A673 (cell line): ENCODE measurements at places on chromosomes 6 and 20.
A peak's percentile ranks its signal among the peaks of the same experiment; 100 is the strongest.

DNA sequence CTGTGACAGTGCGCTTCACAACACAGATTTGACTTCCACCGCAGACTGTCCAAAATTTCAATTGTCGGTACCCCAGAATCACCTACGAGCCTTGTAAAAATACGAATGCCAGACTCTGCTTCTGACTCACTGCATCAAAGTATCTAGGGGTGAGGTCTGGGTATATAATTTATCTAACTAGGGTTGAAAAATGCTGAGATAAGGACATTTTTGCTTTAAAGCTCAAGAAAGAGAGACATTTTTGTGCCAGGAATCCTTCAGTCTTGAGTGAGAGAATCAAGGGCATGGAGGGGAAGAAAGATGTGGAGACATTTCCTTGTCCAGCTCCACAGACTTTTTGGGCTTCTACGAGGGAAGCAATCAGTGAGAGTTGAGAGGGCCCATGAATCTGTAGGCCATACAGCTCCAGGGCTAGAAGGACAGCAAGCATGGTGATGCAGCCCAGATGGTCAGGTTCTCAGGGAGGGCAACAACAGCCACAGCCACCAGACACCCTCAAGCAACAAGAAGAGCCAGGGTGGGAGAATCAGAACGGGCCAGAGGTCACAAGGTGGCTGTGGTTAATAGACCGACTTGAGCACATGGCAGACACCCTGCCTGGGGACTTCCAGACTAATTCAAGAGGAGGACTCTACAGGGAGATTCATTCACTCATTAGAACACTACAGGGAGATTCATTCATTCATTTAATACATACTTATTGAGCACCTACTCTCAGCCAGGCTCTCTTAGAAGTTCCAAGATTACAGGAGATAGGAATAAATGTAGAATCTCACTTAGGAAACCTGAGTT is 211.1 kb upstream of the PRDM1 start:
- no peak for DNase-seq

- DNase-seq = peak; percentile 80
These were observed 14.1 kb upstream of the TENT5A start for GRCh38 chr6:81766482-81767069.

DNA sequence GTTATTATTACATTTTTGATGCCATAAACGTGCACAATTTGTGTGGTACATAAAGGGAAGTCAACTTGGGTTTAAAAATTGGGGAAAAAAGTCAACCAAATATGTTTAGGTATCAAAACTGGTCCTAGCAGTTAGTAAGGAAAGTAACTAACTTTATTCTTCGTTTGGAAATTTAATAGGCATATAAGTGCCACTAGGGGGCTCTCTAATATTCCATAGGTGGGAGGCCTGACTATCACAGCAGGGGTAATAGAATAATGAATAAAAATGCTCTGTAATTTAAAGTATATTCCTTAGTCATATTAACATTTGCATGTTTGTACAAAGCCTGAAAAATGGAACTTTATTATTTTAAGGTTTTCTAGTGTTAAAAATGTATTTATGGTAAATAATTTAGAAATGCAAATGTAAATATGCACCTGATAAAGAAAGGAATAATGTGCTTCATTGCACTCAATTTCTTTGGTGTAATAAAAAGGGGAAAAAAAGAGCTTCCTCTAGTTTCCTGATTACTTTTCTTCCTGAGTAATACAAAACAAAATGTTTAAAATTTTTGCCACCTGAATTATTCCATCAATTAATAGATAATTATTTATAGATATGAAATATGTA is 125.7 kb upstream of the HDAC2 start:
- DNase-seq = peak; percentile 61

DNA sequence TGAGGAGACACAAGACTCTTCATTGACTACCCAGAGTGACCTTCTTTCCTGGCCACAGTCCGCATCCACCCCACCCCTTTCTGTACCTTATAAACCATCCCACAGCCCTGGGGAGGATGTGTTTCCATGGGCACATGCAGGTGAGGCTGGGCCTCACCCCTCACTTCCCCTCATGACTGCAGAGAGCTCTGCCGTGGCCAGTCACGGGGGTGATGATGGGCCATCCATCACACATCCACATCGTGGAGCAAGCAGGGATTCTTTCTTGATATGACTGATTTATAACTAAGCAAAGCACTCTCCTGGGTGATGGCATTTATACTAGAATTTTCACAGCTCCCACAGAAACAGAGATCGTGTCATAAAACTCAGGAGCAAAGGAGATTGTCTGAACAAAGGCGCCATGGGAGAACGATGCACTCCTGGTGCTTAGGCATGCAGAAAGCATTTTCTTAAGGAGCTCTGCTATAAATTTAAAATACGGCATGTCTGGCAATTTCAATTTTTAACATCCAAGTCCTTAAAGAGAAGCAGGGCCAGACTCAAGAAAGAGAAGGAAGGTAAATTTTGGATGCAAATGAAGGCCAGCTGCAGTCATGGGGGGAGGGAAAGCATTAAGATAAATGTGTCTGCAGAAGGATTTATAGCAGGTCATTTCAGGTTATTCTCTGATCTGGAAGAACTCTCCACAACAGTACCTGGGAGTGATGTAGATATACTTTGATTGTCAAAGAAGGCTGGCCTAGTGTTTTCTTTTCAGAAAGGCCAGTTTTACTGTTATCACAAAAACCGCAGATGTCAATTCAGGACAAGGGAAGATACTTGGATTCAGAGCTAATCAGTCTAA is 777.0 kb downstream of the C6orf118 start:
- no peak for DNase-seq

GRCh38 chr6:46208303-46208702 is 37.5 kb upstream of the ENPP5 start:
- DNase-seq = no peak

DNA sequence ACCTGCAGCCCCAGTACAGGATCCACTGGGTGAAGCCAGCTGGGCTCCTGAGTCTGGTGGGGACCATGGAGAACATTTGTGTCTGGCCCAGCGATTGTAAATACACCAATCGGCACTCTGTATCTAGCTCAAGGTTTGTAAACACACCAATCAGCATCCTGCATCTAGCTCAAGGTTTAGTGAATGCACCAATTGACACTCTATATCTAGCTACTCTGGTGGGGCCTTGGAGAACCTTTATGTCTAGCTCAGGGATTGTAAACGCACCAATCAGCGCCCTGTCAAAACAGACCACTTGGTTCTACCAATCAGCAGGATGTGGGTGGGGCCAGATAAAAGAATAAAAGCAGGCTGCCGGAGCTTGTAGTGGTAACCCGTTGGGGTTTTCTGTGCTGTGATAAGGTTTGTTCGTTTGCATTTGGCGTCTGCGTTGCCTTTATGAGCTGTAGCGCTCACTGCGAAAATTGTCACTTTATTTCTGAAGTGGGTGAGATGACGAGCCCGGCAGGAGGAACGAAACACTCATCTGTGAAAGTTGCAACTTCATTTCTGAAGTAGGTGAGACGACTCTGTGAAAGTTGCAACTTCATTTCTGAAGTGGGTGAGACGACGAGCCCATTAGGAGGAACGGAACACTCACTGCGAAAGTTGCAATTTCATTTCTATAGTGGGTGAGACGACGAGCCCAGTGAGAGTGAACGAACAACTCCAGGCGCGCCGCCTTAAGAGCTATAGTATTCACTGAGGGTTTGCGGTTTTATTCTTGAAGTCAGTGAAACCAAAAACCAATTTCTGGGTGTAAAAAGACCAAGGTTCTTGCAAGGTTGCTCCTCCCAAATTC is 31.1 kb downstream of the SERPINB6 start:
- no peak for DNase-seq

DNA sequence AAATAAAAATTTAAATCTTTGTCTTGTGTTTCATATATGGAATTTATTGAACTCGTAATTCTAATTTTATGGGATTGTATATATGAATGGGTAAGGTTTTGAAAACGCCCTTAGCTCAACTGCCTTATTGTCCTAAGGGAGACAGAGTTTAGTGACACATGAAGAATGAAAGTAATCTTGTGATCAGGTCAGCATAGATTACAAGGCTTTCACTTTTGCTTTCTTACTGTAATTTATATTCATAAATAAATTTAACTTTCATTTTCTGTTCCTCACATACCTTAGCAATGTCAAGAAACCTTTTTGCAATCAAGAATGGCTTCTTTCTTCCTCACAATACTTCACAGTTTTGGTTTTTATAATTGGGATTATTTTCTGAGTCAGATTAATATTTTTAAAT is 14.4 kb downstream of the KPNA5 start:
- no peak for DNase-seq

- DNase-seq = no peak
These were observed 416.5 kb downstream of the BCKDHB start for GRCh38 chr6:80523010-80523409.

DNA sequence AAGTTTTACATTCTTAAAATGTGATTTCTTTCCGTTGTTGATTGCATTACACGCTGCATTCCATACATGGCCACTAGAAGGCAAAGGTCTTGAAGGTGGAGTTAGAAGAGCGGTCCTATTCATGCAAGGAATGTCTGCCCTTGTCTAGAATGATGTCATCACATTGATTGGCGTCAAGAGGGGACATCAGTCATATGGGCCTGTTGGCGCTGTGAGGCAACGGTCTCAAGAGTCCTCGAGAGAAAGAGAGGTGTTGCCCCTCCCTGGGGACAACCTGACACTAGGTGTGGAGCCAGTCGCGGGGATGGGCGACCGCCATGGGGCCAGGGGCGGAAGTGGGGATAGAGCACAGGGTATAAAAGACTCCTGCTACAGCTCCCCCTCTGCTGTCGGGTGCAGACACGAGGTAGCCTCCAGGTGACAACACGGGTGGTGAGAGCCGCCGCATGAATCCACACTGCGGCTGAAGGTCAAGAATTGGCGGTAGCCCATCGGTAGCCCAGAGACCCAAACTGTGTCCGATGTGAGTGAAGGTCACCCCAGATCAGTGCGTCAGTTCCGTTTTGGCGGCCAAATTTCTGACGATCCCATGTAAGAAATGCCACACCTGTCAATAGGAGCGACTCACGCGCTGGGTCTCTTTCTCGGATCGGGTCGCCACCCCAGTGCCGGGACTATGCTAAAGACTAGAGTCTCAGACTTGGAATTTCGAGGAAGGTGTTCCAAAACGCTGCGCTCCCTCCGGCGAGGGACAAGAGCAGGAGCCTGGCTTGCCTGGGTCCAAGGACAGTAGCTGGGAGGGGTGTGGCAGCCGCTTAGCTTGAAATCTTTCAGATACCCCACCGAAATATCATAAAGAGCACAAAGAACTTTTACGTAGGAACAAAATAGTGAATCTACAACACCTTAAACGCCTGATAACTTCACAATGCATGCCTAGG is 93.2 kb upstream of the ZNF184 start:
- no peak for DNase-seq

DNA sequence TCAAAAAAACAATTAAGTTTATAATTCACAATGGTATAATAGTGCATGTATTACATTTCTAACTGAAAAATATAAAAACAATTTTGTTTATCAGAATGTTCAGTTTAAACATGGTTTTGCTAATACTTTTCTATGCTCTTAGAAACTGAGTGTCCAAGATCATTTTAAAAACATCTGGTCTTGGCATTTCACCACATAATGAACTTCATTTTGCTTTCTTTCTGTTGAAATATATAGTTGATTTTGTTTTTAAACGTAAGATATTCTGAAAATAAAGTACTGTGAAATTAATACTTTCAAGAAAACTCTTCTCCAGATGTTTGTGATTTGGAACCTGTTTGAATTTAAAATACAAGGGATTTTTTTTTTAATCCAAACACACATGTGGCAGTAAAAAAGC is 264.4 kb downstream of the COL12A1 start:
- no peak for DNase-seq

GRCh38 chr6:127023001-127023778 is 95.3 kb upstream of the RSPO3 start:
- DNase-seq = no peak

DNA sequence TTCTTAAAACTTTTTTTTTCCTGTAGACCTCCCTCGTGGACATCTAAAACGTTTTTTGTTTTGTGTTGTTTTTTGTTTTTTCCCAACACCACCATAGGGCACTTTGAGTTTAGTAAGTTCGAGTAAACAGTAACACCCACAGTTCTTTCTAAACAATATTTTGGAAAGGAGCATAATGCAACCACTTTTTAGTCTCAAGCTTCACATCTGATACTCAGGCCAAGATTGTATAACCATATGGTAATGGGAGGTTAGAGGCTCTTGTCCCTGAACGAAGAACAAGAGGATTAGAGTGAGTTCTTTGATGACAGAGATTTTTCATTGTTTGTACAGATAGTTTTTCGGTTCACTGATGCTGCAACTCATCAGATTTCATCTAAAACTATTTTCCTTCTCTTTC is 144.6 kb downstream of the MTHFD1L start:
- no peak for DNase-seq

- DNase-seq = no peak
These were observed 93.7 kb upstream of the PROKR2 start for GRCh38 chr20:5410470-5410869.

DNA sequence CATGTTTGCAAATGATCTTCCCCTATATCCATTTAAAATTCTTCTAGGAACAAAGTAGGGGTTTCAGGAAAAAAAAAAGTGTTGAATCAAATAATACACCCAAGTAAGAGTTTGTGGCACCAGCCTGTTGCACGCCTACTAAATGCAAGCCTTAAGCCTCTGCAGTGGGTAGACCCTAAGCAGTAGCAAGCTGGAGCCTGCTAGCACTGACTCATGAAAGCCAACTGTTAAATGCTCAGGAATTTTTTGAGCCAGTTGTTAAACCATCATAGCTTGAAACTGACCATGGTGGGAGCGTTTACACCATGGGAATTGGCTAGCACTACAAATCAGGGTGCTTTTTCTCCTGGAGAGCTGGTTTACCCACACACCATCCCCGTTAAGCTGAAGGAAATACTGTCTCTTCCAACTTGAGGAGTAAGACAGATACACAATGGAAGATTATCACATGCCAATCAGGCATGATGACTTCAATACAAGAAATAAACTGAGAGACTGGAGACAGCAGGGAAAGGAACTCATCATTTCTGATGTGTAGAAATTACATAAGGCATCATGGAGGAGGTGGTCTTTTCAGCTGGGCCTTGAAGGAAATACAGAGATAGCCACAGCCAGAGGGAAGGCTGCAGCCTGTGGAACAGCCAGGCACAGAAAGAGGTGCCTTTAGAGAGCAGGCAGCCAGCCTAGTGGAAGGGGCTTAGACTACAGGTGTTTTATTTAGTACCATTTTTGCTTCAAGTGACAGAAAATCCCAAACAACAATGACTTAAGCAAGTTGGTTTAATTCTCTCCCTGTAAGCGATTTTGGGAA is 110.8 kb downstream of the SNX5 start:
- DNase-seq = no peak

DNA sequence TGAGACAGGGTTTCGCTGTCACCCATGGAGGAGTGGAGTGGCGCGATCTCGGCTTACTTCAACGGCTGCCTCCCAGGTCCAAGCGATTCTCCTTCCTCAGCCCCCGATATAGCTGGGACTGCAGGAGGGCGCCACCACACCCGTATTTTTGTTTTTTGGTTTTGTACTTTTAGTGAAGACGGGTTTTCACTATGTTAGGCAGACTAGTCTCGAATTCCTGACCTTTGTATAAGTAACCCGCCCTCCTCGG is 115.4 kb upstream of the BTN3A2 start:
- peak; percentile 79 for DNase-seq
